ENCODE measurements at places on chromosomes 16 and 17.

- no peak for DNase-seq
Measured at GRCh38 chr16:2697401-2697948, 15.2 kb downstream of the KCTD5 start.

DNA sequence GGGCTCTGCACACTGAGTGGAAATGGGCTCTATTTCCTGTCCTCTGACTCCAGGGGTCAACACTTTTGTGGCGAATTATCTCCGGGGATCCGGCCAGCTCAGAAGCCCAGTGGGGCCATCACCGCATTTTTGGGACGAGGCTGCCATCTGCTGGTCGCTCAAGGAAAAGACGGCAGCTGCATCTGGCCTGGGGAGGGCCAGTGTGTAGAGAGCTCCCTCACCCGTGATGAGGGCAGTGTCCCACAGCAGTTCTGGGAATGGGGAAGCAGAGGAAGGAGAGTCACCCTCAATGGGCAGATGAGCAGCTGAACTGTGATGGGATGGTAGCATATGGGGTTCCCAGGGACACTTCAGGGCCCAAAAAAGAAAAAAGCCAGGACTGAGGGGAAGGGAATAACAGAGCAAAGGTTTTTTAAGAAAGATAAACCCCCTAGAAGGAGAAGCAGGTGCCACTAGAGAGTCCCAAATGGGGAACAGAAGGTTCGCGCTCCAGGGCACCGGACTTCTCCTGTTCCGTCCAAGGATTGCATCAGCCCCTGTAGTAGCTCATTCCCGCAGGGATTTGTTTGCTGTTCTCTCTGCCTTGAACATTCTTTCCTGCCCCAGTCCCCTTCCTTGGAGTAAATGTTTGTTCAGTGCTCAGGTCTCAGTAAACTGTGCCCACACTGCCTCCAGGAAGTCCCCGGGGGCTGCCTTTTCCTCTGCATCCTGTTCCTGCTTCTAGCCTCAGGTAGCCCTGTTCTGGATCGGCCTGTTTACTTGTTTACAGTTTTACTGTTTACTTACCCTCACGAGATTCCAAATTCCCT is 9.3 kb upstream of the ABCC12 start:
- peak; percentile 86 for DNase-seq

DNA sequence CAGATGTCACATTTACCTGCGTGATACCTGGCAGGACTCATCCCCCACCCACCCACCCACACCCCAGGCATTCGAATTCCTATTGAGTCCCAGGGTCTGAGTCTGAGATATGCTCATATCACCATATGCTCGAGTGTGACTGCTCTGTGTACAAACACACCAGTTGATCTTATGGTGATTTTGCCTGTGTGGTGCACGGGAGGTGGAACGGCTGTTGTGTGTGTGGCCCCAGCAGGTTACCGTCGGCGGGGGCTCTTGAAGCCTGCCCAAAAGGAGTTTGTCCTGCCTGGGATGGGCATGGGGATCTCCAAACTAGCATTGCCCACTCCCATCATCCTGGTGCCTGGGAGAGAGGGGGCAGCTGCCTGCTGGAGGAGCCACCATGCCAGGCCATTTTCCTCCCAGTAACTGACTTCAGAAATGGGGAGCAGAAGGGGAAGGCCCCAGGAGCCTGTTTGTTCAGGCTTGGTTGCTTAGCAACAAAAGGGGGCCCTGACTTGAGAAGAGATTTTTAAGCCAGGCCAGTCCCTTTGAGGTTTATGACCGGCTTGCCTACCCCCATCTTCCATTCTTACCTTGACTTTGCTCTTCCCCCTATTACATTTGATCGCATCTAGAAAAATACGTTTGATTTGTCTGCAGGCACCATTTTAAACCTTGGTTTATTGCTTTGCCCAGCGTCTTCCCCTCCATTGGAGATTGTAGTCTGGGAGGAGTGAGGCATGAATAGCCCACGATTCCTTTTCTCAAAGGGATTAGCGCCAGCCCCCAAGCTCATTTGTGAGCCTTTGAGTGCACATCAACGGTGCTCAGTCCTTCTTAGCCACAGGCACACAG is 217.7 kb downstream of the CCDC182 start:
- no peak for DNase-seq

GRCh38 chr16:22370038-22370820 is 4.2 kb downstream of the CDR2 start:
- peak; percentile 77 for DNase-seq

- no peak for DNase-seq
Measured at GRCh38 chr17:41585301-41586056, 1.2 kb downstream of the KRT14 start.

GRCh38 chr17:28665994-28666393 is 4.0 kb downstream of the SUPT6H start:
- DNase-seq: no peak

GRCh38 chr16:87970186-87970585 is 19.0 kb downstream of the BANP start:
- DNase-seq: peak; percentile 52

DNA sequence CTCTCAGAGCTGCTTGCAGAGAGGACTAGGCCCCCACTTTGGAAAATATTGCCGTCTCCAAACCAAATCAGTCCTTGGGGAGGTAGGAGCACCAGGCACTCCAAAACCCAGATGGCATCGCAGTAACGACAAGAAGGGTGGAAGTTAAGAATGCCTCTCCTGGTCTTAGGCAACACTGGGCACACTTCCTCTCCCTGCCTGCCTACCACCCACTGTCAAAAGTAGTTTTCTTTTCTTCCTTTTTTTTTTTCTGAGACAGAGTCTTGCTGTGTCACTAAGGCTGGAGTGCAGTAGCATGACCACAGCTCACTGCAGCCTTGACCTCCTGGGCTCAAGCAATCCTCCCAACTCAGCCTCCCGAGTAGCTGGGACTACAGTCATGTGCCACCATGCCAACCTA is 47.2 kb downstream of the SRL start:
- DNase-seq: no peak

GRCh38 chr16:78421181-78421708 is 321.8 kb downstream of the WWOX start:
- DNase-seq: no peak

GRCh38 chr16:84641643-84642358 is 6.5 kb upstream of the KLHL36 start:
- no peak for DNase-seq

DNA sequence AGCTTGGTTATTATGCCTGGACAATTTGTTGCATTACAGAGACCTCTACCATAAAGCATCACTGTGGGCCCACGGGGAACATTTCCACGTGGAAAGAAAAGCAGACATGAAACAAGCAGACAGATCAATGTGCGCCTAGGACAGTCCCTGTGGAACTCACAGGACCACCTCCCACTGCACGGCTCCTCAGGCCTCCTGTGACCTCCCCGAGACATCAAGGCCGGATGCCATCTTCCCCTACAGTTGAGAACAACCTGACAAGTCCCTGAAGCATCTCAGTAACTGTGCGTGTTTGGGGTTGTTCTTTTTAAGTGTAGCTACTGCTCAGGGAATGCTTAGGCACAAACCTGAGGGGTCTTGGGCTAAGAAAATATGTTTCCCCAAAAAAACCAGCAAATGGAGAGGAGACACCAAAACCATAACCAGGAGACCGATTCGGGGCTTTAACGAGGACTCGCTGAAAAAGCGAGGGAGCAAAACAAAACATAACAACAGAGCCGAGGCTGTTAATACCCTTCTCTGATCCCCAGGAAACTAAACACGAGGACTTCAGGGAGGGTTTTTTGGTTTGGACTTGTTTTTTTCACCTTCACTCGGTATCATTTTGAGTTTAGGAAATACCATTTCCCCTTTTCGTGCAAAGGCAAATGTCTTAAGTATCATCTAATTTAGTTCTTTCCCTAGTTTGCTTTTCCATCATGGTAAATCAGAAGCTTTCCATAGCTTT is 87.1 kb downstream of the CYTH1 start:
- DNase-seq: no peak

DNA sequence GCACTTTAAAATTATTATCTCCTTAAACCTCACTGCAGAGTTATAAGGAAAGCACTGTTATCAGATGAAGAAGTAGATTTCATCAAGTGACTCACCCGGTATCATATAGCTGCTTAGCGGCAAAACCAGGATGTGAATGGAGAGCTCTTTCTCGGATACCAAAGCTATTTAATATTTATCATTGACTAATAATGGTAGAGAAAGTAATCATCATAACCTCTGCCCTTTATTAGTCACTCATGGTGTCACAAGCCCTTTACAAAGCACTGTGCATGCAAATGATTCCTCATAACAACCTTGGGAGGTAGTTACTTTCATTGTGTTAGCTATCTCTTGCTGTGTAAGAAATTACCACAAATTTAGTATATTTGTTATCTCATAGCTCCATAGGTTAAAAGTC is 592.9 kb downstream of the MAF start:
- DNase-seq: no peak

- DNase-seq: no peak
Measured at GRCh38 chr16:68893710-68894705, 50.7 kb downstream of the TANGO6 start.

DNA sequence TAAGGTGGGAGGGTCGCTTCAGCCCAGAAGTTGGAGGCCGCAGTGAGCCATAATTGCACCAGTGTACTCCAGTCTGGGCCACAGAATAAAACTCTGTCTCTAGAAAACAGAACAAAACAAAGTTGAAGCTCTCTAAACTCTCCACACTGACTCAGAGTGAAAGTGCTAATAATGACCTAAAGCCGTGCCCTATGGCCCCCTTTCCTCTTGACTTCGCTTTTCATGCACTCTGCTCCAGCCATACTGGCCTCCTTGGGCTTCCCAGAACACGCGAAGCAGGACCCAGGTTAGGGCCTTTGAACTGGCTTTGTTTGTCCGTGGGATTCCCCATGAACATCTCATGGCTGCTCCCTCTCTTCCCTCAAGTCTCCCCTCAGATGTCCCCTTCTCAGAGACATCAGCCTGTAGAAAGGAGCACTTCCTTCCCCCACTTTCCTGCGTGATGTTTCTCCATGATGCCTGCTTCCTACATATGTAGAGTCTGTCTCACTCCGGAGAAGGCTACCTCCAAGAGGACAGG is 18.6 kb upstream of the SPN start:
- no peak for DNase-seq

DNA sequence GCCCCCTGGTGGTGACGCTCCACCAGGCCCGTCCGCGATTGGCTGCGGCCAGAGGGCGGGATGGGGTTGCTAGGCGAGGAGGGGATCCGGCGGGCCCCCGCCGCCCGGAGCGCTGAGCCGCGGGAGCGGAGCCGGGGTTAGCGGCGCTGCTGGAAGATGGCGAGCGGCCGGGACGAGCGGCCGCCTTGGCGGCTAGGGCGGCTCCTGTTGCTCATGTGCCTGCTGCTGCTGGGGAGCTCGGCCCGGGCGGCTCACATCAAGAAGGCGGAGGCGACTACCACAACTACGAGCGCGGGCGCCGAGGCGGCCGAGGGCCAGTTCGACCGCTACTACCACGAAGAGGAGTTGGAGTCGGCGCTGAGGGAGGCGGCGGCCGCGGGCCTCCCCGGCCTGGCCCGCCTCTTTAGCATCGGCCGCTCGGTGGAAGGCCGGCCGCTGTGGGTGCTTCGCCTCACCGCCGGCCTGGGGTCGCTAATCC is at the start of gene CPD:
Gene CPD, plus strand, starts transcription at position 103 of the 478 bp plus-strand sequence. Its CDS starts 54 bp downstream, at position 157.
- DNase-seq: peak; percentile 99
